Ammon's horn (tissue), 1 donor: ENCODE measurements at places on chromosomes 6 and 20.

DNA sequence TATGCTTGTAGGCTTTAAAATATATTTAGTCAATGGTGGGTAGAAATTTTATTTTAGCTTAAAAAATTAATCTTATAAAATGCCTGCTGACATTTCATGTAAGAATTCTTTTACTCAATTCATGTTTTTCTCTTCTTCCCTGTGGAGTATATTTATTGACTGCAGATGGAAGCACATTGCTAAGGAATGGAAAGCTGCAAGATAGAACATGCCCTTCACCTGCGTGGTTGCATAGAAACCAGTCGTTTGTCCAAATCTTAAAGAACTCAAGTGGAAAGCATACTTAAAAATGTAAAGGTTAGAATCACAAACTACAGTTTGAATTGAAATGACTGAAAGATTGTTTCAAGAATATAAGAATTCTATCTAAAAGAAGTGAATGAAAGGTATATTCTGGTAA lies 30.7 kb downstream of the C6orf163 start:
- no peak for DNase-seq

GRCh38 chr6:163298079-163298830 lies 116.3 kb upstream of the QKI start:
- no peak for DNase-seq

DNA sequence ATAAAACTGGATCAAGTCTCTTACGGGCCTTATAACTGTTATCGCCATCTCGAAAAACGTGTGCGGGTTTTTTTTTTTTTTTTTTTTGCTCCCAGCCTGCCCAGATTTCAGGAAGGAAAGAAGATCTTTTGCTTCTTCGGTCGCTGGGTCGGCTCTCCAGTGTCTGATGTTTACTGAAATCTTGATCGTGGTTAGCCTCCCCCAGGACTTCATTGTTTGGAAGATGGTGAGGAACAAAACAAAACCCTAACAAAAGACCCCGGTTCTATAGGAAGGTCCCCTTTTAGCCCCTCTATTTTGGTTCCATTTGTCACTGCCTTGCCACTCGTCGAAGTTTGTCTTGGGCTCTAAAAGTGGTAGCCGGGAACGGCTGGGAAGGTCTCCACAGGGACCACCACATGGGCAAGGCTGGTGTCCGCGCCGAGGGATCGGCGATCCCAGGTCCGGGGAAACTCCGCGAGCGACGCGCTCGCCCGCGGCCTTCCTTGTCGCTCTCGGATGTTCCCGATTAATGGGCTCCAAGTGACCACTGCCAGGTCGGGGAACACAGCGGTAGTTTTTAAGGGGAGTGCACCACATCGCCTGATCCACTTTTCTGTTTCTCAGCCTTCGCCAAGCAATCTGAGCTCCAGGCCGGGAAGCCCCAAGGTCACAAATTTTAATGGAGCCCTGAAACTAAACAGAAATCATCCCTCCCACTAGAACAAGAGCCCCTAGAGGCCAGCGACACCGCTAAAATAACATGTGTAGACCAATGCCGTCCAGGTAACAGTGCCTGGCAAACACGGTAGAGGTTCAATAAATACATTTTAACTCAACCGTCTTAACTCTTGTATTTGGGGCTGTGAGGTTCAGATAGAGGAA lies 27.0 kb downstream of the TRIM27 start:
- DNase-seq, result peak; percentile 58

DNA sequence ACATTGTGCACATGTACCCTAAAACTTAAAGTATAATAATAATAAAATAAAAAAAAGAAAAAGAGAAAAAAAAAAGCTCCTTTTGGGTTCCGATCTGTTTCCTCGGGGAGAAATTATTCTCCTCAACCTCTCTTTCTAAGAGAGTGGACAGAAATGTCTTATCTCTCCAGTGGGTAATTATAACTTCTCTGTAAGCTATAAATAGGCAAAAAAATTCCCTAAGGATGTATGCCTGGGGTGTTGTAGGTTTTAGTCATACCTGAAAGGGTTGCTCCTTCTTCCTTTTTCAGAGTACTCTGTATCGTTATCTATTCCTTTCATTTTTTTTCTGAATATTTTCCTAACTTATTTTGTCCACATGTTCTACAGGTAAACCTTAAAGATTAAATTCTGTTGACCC lies 169.7 kb upstream of the PTPRK start:
- no peak for DNase-seq

GRCh38 chr20:20664795-20665589 lies 47.5 kb downstream of the RALGAPA2 start:
- peak; percentile 81 for DNase-seq

GRCh38 chr6:144583614-144583954 lies 298.4 kb downstream of the UTRN start:
- DNase-seq, result no peak

- no peak for DNase-seq
These were observed 46.9 kb upstream of the TRIM26 start for GRCh38 chr6:30260036-30260504.

DNA sequence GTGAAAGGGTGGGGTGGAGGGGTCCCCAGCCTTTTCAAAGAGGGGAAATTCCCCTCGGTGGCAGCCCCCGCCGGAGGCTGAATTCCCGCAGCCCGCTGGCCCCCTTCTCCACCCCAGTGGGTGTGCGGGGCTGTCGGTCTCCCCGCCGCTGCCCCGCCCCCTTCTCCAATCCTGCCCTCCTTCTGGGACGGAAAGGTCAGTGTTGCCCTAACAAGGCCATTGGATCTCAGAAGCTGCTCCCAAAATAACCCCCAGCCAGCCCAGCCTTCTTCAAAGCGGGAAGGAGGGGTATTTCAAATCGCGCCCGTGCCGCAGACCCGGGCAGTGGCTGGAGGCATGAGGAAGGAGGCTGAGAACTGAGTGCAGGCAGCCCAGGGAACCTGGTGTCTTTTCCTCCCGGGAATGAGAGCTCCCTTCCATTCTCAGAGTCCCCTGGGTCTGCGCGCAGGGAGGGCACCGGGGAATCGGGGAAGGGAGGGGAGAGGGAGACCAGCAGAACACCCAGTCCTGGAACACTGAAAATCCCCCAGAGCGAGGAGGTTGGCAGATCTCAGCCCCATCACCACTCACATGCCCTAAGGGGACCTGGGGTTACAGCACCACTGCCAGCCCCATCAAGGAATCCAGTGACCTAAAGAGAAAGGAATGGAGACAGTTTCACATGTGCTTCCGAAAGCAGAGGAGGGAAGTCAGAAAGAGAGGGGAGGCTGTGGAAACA lies at the start of gene JPH2:
TSS of gene JPH2 (minus strand) at position 135 of the 718 bp plus-strand sequence. CDS start 483 bp downstream, outside the sequence.
- no peak for DNase-seq

DNA sequence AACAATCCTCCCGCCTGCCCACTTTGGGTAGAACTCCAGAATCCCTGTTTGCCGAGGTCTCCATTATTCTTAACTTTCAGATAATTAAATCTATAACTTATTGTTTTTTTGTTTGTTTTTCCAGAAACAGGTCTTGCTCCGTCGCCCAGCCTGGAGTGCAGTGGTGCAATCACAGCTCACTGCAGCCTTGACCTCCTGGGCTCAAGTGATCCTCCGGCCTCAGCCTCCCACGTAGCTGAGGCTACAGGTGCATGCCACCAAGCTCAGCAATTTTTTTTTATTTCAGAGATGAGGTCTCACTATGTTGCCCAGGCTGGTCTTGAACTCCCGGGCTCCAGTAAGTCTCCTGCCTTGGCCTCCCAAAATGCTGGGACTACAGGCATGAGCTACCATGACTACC lies 28.8 kb downstream of the ZMYND8 start:
- DNase-seq, result no peak

GRCh38 chr6:55960344-55960743 lies 85.0 kb upstream of the BMP5 start:
- DNase-seq, result no peak

DNA sequence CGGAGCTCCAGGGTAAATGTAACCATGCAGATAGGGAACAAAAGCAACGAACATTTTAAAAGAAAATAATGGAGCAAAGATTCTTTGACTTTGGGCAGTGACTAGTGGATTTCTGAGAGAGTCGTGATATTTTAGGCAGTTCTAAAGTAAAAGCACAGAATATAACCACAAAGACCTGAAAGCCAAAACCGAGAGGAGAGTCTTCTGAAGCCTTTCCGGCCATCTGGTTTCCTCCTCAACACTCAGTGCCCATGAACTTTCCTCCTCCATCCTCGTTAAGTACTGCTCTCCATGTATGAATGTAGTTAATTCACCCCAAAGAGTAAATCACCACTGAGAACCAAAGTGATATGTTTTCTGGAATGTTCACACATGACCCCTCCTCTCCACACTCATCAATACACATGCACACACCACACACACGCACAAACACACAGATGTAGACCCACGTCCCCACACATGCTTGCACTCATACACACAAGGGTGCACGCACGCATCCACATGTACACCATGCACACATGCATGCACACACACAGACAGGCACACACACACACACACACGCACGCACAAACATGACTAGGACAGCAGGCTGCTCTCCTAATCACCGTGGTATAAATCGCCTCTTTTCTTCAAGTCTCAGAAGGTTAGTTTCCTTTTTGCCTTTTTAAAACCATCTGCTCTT lies 109.5 kb downstream of the MYLK4 start:
- DNase-seq, result no peak

DNA sequence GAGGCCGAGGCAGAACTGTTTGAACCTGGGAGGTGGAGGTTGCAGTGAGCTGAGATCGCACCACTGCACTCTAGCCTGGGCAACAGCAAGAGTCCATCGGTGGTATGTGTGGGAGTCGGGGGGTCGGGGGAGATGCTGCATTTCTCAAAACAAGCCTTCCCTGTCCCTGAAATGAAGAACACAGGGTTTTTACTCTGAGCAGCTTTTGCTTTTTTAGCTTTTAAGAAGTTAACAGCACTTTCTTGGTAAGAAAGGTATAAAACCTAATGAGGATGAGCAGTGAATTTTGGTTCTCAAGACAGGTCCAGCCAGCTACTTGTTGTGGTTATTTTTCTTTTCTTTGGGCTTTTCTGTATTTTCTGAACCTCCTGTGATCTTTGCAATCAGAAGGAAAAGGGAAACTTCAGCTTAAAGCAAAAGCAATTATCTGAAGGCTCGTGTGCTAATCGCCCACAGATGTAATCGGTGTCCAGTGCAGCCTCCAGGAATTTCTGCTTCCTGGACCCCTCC lies 3.7 kb downstream of the RPL10A start:
- DNase-seq, result no peak

- DNase-seq, result no peak
These were observed 40.9 kb upstream of the CCN6 start for GRCh38 chr6:112013051-112013450.

GRCh38 chr6:150391890-150392289 lies 23.1 kb downstream of the IYD start:
- no peak for DNase-seq

GRCh38 chr20:54290636-54291035 lies 82.7 kb downstream of the PFDN4 start:
- no peak for DNase-seq

GRCh38 chr6:144673807-144674206 lies 388.7 kb downstream of the UTRN start:
- DNase-seq, result no peak

GRCh38 chr20:13105864-13106457 lies 97.2 kb downstream of the SPTLC3 start:
- peak; percentile 27 for DNase-seq

- no peak for DNase-seq
These were observed 29.8 kb upstream of the ERVFRD-1 start for GRCh38 chr6:11141295-11141694.

DNA sequence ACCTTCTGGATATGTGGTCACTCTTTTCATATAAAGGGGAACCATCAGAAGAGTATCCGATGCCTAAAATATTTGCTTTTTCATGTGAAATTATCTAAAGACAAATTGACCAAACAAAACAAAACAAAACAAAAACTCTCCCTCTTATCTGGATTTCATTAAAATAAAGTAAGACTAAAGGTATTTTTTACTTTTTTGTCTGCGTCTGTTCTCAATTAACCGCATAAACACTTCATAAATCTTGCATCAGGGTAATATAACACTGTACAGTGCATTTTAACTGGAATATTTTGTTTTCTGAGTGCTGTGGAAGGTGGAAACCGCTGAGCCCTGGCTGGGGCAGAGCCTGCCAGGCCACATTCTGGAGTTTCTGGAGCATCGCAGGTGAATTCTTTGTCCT lies 234.1 kb upstream of the ZFP64 start:
- DNase-seq, result no peak

- no peak for DNase-seq
These were observed 3.0 kb downstream of the ADGRF4 start for GRCh38 chr6:47701363-47701762.

- peak; percentile 79 for DNase-seq
These were observed 2.9 kb downstream of the RXRB start for GRCh38 chr6:33197431-33198048.

- no peak for DNase-seq
These were observed 35.4 kb downstream of the FYN start for GRCh38 chr6:111837641-111838500.

GRCh38 chr6:99563056-99563723 lies 5.3 kb downstream of the CCNC start:
- DNase-seq, result no peak

GRCh38 chr6:30520522-30520921 lies 31.2 kb downstream of the HLA-E start:
- no peak for DNase-seq
